Head of caudate nucleus (tissue), 42 donors: ENCODE measurements at places on chromosomes 5 and 9.

DNA sequence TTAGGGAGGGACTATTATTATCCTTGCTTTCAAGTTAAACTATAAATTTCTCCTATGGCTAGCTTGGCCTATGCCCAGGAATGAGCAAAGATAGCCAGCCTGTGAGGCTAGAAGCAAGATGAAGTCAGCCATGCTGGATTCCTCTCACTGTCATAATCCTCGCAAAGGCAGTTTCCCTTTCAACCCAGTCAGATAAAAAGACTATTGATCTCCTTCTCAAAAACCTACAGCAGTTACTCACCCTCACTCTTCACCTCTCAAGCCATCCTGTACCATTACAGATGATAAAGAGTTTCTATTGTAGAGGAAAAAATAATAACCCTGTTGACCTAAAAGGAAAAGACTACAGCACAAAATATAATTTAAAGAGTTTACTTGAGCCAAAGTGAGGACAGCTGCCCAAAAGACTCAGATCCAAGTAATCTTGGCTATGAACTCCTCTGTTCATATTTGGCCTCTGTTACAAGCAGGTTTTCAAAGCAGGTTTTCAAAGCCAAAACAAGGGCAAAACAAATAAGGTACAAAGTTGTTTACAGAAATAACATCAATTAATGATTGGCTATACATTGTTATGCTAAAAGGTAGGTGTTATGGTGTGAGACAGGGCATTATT is 41.7 kb downstream of the KCNV2 start:
- DNase-seq = no peak

DNA sequence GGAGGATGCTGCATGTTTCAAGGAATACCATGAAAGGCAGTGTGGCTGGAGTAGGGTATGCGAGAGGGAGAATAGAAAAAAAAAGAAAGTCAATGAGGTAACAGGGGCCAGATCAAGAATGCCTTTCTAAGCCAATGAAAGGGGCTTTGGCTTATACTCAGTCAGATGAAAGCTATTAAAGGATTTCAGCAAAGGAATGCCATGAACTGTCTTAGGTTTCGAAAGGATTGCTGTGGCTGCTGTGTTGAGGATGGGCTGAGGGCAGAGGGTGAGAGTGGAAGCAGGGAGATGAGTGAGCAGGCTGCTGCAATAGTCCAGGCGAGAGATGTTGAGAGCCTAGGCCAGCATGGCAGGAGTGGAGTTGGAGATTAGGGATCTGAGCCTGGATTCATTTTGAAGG is 135.4 kb upstream of the CKMT2 start:
- DNase-seq = no peak

DNA sequence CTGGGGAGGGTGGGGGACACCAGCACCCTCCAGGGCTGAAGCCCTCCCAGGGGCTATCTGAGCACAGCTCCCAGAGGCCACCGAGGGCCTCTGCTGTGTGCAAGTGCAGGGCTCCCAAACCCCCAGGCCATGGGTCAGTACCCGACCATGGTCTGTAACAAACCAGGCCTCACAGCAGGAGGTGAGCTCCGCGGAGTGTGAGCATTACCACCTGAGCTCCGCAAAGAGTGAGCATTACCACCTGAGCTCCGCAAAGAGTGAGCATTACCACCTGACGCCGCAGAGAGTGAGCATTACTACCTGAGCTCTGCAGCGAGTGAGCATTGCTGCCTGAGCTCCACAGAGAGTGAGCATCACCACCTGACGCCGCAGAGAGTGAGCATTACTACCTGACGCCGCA is 152.9 kb upstream of the IRX2 start:
- DNase-seq = no peak

DNA sequence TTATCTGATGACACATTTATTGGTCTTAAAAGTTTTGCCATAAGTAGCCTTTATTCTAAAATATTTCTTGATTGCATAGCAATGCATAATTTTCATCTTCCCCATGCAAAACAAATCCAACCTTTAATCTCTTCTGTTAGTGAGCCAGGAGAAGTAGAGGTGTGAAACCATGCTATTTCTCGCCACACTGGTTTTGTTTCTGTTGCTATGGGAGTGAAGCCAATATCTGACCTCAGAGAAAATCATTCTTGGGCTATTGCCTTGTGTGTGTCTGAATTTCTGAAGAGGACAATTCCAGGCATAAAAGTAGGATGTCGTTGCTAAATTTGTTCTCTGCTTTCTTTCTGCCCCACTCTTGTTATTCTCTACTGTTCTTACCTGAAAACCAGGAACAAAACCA is 183.6 kb downstream of the PTTG1 start:
- DNase-seq = no peak

DNA sequence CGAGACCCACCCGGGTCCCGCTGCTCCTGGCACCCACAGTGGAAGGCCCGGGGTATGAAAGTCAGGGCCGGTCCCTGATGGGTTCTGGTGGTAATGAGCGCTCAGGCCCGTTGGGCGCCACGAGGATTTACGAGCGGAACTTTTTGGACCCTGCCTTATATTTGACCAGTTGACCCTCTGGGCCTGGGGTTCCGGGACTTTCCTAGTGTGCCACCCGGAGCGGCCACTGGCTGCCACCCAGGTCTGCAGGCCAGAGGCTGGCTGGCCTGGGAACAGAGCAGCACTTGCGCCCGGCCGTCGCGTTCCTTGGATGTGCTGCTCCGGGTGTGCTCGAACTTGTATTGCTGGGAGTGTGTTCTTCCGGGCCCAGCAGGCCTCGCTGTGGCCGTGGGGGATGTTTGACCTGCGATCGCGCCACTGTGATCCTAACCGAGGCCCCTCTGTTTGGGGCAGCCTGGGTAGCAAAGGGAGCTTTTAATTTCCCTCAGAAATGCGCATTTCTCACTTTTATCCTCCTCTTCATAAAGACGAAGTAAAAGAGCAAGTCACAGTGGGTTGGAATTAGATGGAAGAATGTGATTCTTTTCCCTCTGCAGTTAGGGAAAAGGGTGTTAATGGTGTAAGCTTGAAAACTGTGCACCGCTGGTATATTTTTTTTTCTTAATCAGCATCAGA is 1.2 kb downstream of the F2RL1 start:
- DNase-seq = peak; percentile 43

- DNase-seq = no peak
These were observed 19.6 kb downstream of the ETF1 start for GRCh38 chr5:138523406-138523805.

- no peak for DNase-seq
These were observed 45.5 kb downstream of the HTR1A start for GRCh38 chr5:63916786-63917185.

GRCh38 chr9:136085815-136086212 is 9.3 kb downstream of the NACC2 start:
- peak; percentile 84 for DNase-seq

GRCh38 chr5:54249210-54250028 is 61.0 kb downstream of the ARL15 start:
- DNase-seq = no peak

- no peak for DNase-seq
These were observed 123.7 kb downstream of the EBF1 start for GRCh38 chr5:158976035-158976434.
